ENCODE measurements at places on chromosomes 7 and 10.

DNA sequence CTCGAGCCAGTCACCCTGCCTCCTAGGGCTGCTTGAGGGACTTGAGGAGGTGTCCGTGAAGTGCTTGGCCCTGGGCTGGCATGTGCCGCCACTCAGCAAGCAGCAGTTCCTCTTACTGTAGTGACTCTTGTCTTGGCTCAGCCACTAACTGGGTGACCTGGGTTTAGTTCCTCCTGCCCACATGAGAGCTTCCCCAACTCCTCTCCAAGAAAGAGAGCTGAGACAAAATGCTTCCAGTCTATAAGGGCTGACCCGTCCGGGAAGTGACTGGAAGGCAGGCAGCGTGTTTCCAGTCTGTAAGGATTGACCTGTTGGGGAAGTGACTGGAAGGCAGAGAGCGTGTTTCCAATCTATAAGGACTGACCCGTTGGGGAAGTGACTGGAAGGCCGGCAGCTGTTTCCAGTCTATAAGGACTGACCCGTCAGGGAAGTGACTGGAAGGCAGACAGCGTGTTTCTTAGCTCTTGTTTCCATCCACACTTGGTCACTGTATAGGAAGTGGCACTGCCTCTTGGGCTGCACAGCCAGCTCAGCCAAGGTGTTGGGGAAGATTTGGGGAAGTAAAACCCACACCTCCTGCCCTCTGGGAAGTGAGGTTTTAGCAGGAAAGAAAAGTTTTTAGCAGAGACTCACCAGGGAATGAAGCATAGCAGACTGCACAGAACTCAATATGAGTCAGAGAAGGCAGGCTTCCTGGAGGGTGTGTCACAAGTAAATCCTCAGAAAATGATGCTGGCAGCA is 53.3 kb upstream of the PPIF start:
- no peak for DNase-seq

GRCh38 chr7:22712999-22713398 is 14.0 kb upstream of the IL6 start:
- no peak for DNase-seq

GRCh38 chr10:125021686-125022344 is 79.9 kb downstream of the ZRANB1 start:
- DNase-seq = no peak

DNA sequence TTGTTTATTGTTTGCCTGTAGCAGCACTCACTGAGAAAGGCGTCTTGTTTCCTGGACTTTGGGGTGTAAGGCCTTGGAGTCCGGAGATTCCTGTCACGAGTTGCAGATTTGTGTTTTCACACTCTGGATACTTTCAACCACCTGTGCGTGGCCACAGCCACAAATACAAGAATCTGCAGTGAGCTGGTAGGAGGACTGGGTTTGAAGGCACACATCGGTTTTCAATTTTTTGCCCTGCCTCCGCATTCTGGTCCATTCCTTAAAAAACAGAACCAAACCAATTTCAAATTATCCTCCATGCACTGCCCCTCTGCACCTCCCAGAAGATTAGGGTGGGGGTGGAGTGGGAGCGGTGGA is 619 bp downstream of the EXOC4 start:
- DNase-seq = no peak

- no peak for DNase-seq
These were observed 121.3 kb upstream of the BTBD16 start for GRCh38 chr10:122149561-122150505.

- no peak for DNase-seq
These were observed 38.7 kb upstream of the GSAP start for GRCh38 chr7:77454802-77455201.

- DNase-seq = peak; percentile 5
These were observed 577 bp downstream of the DNAJB9 start for GRCh38 chr7:108570146-108570755.

GRCh38 chr7:91165006-91165845 is 99.0 kb upstream of the FZD1 start:
- no peak for DNase-seq

- no peak for DNase-seq
These were observed 312.9 kb downstream of the RNLS start for GRCh38 chr10:88270061-88270808.

- DNase-seq = no peak
These were observed 33.9 kb upstream of the TSPAN13 start for GRCh38 chr7:16719699-16720098.

DNA sequence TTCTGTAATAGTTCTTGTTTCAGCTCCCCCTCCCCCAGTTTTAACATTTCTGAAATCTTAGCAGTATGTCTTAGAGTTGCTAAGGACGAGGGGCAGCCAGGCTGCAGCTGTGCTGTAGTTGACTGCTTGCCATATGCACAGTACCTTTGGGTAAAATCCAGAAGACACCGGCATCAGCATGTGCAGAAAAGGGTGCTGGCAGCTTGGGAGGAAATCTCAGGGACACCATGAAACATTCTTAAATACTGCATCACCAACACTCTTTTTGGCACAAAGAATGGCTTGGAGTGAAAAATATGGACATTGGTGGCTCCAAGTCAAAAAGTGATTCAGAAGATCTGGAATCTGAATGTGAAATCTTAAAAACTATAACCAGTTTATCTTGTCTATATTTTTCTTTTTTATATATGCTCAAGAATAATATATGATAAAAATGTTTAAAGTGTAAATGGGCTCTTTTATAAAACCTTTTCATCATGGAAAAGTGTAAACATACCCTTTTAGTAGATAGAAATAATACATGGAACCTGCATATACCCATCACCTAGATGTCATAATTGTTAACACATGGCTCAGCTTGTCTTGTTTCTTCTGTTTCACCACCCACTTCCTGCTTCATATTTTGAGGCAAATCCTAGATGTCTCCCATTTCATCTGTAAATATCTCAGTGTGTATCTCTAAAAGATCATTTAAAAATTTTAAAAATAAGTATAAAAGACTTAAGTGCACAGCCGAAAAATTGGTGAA is 34.4 kb upstream of the ARMS2 start:
- no peak for DNase-seq

DNA sequence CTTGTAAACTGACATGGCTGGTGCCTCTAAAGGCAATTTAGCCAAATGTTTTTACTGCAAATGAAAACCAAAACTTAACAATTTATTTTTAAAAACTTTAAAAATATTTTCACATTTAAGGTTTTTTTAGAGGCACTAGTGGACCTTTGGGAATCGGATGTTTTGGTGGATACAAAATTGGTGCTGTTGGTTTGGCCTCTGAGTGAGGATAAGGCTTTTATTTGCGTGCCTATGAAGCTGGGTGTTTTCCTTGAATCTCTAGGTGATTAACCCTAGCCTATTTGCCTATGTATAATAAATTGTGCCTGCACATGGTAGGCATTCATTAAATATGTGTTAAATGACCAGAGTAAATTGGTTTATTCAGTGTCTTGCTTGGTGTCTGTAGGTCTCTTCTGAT is 2.9 kb upstream of the SGCE start:
- DNase-seq = no peak

DNA sequence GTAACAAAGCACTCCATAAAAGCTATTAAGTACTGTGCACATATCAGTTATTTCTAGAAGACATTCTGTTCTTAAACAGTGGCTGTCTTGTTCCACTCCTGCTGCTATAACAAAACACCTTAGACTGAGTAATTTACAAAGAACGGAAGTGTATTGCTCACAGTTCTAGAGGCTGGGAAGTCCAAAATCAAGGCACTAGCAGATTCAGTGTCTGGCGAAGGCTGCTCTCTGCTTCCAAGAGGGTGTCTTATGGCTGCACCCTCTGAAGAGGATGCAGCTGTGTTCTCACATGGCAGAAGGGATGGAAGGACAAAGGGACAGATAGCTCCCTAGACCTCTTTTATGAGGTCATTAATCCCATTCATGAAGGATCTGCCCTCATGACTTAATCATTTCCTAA is 424.2 kb upstream of the ZMIZ1 start:
- no peak for DNase-seq
